NCI-H748 treated with DMSO at 0.1 percent for 48 hours (cell line): ENCODE measurements at places on chromosomes 3 and 15.

- no peak for DNase-seq
These were observed 171.8 kb downstream of the TMEM108 start for GRCh38 chr3:133209871-133210550.

DNA sequence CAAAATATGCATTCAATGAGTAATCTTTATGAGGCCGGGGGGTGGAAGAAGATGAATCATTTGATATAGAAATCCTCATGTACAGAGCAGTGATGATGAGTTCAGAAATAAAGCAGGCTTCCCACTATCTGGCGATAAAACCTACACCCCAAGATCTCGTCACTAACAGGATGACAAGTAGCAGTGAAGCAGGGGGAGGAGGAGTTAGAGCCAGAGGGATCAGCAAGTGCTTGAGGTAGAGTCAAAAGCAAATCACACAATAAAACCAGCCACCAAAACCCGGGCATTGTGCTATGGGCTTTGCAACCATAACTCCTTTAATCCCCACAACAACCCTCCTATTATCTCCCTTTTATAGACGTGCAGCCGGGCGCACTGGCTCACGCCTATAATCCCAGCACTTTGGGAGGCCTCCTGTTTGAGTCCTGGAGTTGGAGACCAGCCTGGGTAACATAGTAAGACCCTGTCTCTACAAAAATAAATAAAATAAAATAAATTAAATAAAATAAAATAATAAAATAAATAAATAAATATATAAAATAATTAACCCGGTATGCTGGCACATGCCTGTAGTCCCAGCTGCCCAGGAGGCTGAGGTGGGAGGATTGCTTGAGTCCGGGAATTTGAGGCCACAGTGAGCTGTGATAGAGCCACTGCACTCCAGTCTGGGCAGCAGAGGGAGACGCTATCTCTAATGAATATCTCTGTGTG is 53.0 kb downstream of the STARD5 start:
- no peak for DNase-seq

DNA sequence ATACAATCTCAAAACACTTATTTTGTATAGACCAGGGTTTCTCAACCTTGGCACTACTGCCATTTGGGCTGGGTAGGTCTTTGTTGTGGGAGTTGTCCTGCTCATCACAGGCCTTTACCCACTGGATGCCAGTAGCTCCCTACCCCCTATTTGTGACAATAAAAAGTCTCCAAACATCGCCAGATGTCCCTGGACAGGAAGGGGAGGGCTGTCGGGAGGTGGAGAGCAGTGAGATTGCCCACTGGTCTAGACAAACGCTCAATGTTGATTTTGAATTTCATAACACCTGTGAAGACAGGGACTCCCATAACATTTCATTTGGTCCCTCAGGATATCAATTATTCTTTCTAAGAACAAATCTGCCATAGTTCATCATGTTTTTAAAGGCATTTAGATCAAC is 151.7 kb upstream of the PTPRG start:
- DNase-seq = no peak

DNA sequence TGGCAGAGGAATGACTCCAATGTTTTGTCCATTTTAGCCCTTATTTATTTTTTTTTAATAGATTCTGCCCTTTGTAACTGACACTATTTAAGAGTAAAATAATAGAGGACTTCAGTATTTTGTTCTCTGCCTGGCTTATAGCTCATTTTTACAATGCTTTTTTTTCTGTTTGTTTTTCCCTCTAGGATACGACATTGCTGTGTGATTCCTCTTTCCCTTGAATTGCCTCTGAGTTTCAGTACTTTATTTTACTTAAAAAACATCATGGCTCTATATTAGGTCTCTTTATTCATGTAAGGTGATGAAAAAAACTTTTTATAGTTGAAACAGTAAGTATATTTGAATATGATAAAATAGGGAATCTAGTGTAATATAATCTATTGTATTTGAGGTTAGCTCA is 179.1 kb downstream of the PTPRG start:
- DNase-seq = no peak

GRCh38 chr3:166498446-166498845 is 661.2 kb upstream of the BCHE start:
- no peak for DNase-seq

- no peak for DNase-seq
These were observed 43.9 kb downstream of the TRIM71 start for GRCh38 chr3:32861681-32862080.

DNA sequence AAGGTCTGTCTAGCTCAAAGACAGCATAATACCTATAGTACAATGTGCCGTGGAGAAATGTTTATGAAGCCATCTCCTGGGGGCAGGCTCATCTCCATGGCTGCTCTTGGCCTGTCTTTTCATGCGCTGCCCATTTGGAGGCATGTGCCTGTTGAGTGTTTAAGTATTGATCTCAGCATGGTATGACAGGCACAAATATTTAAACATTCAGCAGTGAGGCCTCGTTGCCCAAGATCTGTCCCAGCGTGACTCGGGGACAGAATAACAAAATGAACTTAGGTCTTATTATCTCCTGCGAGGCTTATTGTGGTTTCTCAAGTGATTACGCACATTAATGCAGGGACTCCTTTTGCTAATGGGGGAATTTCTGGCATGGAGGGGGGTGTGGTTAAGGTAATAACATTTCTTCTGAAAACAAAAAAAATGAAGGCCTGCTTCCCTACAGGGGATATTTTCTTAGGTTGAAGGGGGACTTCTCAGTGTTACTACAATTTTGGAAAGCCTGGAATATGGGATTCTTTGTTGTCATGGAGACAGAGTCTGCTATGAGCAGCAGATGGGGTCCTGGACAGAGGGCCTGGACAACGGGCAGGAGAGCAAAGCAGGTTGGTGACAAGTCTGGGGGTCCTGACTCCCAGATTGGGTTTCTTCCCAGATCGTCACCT is 4.4 kb upstream of the SLC6A1 start:
- DNase-seq = no peak

DNA sequence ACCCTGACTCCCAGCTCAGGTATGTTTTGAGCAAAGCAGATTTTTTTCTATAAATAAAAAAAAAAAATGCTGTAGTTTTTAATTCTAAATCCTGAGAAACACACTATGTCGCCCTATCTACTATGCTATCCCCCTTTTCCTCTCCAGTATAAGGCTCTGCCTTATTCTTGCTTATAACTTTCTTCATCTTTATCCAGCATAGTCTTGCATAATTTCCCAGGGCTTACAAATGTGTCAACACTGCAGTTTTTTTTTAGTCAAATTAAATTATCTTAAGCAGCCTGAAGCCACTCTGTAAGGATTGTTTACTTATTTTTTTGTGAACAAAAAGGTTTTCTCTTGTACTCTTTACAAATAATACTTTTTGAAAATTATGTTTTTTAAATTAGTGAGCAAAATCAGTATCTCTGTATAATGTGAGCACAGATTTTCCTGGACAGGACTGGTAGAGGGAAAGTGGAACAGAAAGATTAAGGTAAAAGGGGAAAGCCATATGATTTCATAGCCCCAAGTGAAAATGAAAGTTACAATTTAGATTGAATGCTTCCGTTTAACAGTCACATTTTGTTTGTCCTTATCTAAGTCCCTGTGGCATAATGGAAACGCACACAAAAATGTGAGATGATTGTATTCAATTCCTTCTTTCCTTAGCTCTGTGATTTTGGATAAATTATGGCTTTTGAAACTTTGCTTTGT is 5.6 kb upstream of the PYDC2 start:
- DNase-seq = no peak

DNA sequence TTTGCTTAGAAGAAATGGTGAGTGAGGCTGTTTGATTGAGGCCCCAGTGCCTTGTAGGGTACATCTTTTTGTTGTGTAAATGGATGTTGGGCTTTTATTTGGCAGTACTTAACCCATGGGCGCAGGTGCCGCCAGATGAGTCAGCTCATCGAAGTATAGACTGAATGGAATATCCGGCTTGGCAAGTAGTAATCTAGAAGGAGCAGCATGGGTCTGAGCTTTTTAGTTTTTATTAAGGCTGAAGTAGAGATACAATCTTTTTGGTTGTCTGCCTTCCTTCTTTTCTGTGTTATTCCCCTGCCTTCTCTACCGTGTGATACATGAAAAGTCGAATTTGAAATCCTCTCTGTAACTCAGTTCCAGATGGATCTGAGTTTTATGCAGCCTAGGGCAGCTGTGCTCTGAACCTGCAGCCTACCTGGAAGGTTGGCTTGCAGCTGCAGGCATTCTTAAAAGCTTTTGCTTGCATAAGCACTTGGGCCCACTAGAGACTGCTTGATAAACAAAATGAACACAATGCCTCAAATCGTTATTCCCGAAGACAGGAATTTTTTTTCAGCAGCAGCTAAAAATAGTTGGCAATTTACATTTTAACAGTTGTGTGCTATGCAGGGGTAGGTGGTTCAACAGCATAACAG is 177.5 kb upstream of the CGNL1 start:
- peak; percentile 69 for DNase-seq

DNA sequence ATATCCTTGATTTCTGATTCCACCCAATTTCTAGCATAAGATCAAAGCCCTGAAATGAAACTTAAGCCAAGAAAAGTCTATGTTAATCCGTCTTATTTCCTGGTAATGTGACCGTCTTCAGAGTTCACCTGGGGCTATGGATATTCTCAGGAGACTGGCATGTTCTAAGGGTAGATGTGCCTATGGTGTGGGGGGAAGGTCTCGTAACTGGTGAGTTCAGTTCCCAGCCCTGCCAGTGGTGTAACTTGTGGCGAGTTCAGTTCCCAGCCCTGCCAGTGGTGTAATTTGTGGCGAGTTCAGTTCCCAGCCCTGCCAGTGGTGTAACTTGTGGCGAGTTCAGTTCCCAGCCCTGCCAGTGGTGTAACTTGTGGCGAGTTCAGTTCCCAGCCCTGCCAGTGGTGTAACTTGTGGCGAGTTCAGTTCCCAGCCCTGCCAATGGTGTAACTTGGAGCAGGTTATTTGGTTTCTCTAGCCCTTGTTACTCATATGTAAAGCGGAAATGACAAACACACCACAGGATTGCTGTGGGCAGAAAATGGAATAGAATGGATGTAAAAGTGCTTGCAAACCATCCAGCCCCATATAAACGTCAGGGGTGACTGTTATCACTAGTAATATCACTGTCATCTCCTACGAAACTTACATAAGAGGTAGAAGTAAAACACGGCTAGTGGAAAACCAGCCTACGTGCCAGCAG is 30.4 kb downstream of the SLC51A start:
- DNase-seq = no peak

DNA sequence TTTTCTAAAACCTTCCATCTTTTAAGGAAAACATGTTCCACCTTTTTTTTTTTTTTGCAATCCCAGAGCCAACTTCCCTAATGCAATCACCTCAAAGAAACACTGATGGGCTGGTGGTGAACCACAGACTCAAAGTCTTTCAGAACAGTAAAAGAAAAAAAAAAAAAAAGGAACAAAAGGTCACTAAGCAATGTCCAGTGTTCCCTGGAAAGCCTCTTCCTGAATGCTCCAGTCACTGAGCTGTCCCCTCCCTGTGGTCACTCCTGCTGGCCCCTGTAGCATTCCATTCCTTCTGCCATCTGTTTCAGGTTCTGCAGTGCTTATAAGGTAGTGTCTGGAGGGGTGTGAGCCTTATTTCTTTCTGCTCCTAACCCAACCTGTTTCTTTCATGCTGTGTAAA is 53.3 kb downstream of the AAGAB start:
- DNase-seq = no peak

DNA sequence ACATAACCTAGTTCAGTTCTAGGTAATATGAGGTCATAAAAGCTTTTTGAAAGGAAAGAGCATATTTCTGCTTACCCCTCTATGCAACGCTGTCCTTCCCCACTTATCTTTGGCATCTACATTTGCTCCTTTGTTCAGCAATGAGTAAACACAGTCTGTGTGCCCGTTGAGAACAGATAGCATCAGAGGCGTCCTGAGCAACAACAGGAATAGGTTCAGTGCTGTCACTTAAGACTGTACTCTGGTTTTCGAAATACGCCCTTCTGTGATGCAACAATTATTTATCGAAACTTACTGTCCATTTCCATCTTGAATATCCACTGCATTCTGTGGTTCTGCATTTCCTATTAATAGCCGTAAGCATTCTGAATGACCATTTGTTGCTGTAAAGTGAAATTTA is 84.4 kb downstream of the BTD start:
- DNase-seq = no peak

GRCh38 chr3:117074826-117075225 is 365.2 kb downstream of the TUSC7 start:
- DNase-seq = no peak

- DNase-seq = no peak
These were observed 33.8 kb downstream of the CHDH start for GRCh38 chr3:53812434-53812833.

GRCh38 chr3:168161696-168162095 is 66.0 kb upstream of the GOLIM4 start:
- DNase-seq = no peak

GRCh38 chr3:159616234-159616825 is 372.3 kb upstream of the IL12A start:
- DNase-seq = no peak

DNA sequence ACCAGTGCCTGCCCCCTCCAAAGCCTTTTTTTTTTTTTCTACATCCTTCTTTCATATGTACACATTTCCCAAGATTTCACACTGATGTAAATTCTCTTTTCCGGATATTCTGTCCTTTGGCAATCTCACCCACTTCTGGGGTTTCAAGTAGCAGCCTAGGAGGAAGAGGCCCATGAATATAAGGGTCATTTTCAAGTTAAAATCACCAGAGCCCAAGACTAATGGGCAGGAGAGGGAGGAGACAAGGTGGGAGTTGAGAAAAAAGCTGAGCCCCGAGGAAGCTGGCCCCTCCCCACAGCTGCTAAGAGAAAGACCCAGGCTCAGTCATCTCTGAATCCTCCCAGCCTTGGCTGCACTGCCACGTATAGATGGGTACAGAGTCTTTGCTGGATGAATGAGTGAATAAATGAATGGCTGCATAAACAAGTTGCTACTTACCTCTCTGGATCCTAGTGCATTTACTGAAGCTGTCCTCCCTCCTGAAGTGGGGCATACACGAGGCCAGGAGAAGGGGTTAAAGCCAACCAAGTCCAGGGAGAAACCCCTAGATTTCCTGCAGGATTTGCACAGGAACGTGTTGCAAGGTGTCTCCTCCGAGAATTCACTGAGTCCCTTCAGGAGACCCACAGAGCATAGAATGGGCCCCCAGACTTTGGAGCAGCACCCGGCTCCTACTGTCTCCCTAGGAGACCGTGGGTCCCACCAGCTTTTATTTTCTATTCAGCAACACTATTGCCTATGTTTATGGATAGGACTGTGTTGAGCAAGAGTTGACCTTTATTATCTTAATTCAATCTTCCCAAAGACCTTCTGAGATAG is 100.8 kb upstream of the LIPC start:
- no peak for DNase-seq

- DNase-seq = peak; percentile 78
These were observed 57.5 kb upstream of the LMCD1 start for GRCh38 chr3:8443829-8444791.

GRCh38 chr3:142614059-142614626 is 17.9 kb downstream of the PLS1 start:
- DNase-seq = no peak

- DNase-seq = no peak
These were observed 43.2 kb upstream of the NEDD4 start for GRCh38 chr15:56036546-56037067.

- DNase-seq = no peak
These were observed 7.7 kb downstream of the RBM15B start for GRCh38 chr3:51398595-51399310.

GRCh38 chr3:191373327-191373726 is 43.0 kb upstream of the UTS2B start:
- no peak for DNase-seq
